MV-4-11 (cell line): ENCODE measurements at places on chromosomes 3 and 15.

DNA sequence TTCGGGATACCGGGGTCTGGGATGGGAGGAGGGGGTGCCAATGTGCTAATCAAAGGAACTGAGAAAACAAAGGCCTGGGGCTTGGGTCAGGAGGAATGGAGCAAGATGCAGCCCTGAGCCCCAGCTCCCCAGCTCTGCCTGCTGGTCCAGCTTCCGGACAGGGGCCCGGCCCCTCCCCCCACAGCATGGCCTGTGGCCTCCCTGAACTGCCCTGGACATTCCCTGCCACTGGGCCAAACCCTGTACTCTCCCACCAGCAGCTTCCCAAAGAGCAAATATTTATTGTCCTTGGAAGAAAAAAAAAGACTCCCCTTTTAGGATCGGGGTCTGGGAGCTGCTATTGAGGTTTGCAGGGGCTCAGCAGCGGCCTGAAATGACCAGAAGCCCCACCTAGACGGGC lies 5.7 kb upstream of the MYL3 start:
- DNase-seq: no peak

DNA sequence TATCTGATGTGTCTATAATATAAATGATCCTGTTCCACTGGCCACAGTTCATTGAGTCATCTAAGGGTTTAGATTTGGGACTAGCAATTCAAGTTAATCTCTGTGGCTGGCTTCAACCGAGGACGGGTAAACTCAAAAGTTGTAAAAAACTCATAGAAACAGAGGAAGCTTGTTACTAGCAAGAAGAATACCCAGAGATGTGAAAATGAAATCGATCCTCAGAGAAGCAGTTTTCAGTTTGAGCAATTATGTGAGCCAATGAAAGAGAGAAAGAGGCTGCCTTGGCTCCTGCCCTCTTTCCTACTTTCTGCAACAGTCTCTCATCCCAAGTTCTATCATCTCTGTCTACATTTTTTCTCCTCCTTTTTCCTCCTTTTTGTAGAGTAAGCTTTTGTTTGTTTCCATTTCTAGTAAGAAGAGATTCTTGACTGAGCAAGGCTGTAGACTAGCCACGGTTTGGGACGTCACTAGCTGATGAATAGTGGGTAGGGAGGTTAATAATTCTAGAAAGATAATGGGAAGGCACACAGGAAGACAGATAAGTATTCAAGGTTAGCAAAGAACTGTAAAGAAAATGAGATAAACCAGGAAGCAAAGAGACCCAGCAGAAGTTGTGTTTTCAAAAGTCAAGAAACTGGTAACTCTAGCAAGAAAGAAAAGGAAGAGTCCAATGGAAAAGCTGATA lies 298.9 kb upstream of the NR2F2 start:
- DNase-seq: no peak

GRCh38 chr3:67790043-67790442 lies 135.6 kb upstream of the SUCLG2 start:
- peak; percentile 28 for DNase-seq

DNA sequence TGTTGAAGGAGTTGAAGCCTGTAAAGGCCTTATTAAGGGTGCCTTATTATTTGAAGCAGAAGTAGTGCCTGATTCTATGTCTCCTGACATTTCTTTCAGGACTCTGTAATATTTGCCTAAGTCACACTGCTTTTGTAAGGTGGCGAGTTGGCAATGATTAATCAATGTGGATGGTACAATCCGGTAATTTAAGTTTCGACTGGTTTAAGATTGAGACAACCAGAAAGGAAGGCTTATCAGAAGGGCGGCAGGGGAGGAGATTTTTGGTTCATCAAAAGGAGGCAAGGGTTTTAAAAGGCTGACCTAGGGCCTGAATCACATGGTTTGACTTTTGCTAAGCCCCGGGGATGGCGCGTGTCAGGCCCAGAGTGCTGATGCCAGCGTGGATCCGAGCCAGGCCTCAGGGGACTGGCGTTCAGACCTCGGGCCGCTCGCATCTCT lies 830 bp upstream of the RNF13 start:
- DNase-seq: no peak

- DNase-seq: no peak
Measured at GRCh38 chr3:69322158-69322509, 63.8 kb downstream of the FRMD4B start.

DNA sequence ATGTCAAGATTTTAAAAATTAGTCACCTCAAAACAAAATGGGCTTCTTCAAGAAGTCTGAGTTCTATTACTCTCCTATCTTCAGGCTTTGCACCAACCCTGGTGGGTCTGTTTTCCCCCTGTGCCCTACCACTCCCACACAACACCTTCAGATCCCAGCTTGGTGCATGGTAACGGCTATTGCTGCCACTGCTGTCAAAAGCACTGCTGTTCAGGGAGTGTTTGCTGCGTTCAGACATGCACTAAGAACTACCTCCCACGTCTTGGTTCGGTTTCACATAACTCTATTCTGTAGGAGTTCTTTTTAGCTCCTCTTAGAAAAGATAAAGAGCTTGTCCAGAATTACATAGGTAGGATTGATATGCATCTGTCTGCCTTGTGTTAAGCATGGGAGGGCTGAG lies 799.2 kb downstream of the NR2F2 start:
- DNase-seq: no peak
